IPS-NIHi11 (cell line): ENCODE measurements at places on chromosomes 3 and 15.
A peak's percentile ranks its signal among the peaks of the same experiment; 100 is the strongest.

DNA sequence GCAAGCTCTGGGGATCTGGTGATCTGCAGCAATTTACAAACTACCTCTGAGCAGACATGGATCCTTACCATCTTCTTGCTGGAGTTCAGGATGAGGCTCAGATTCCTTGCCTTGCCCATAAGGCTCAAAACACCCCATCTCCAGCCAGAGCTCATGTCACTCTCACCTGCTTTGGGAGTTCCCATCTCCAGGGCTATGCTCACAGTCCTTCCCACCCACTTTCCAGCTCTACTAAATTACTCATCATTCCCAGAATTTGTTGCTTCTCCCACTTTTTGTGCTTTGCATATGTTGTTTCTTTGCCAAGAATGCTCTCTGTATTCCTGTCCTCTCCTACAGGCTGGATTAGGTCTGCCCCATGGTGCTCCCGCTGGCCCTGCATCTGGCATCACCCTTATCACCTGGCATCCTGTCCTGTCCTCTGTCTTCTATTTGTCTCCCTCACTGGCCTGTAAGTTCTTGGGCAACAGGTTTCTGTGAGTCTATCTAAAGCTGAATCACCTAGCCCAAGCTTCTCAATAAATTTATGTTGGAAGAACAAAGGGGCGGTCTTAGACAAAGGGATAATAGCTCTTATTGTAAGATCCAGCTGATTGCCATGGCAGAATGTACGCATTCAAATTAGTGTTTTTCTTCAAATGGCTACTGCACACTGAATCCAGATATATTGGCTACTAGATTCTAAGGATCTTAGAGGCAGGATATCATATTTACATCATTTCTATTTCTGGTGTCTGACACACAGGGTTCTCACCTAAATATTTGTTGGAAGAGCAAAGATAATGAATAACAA lies 179.2 kb downstream of the CLSTN2 start:
- no peak for DNase-seq

DNA sequence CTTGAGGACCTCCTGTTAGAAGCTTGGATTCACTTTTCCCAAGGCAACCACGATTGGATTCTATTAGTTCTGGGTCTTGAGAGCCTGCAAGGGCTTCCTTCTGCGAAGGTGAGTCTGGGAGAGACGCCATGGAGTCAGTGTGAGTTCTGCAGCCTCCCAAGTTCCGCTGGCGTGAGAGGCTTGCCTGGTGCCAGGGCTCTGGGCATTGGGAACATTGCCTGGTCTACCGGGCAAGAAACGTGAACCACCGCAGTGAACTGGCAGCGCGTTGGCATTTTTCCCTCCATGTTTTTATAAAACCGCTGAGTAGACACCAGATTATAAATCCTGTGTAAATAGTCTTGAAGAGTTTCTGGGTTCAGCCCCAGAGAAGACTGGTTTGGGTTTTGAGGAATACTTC lies 160.9 kb downstream of the IGF1R start:
- no peak for DNase-seq

- DNase-seq = no peak
Measured at GRCh38 chr15:58545307-58546065, 113.7 kb downstream of the LIPC start.

- DNase-seq = peak; percentile 52
Measured at GRCh38 chr3:172034786-172035685, 4.3 kb upstream of the FNDC3B start.

GRCh38 chr3:52874160-52874701 lies 23.1 kb downstream of the STIMATE start:
- DNase-seq = no peak

DNA sequence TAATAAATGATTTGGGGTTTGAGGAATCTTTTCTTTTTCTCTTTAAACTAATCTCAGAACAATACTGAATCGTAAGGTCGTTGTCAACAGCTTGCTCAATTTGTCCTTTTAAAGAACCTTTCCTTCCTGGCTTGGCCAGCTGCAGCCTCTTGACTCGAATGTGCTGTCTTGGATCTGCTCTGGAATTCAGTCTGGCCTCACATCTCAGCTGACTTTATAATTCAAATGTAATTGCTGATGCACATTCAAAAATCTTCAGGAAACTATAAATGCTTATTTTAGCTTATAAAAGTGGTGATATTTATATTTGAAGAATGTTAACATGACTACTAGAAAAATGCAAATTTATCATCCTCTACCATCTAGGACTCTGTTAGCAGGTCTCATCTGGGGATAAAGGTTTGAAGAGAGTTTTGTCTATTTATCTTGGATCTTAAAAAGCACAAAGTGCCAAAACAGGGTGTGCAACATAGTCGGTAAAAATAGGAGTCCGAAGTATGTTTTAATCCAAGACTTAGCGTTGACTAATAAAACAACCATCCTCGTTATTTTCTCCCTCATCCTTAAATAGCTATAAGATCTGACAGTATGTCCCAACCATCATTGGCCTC lies 1035.2 kb downstream of the MCTP2 start:
- DNase-seq = no peak

GRCh38 chr3:56917361-56918110 lies 115.8 kb upstream of the ARHGEF3 start:
- no peak for DNase-seq

- no peak for DNase-seq
Measured at GRCh38 chr15:59548501-59549226, 62.9 kb upstream of the GCNT3 start.

DNA sequence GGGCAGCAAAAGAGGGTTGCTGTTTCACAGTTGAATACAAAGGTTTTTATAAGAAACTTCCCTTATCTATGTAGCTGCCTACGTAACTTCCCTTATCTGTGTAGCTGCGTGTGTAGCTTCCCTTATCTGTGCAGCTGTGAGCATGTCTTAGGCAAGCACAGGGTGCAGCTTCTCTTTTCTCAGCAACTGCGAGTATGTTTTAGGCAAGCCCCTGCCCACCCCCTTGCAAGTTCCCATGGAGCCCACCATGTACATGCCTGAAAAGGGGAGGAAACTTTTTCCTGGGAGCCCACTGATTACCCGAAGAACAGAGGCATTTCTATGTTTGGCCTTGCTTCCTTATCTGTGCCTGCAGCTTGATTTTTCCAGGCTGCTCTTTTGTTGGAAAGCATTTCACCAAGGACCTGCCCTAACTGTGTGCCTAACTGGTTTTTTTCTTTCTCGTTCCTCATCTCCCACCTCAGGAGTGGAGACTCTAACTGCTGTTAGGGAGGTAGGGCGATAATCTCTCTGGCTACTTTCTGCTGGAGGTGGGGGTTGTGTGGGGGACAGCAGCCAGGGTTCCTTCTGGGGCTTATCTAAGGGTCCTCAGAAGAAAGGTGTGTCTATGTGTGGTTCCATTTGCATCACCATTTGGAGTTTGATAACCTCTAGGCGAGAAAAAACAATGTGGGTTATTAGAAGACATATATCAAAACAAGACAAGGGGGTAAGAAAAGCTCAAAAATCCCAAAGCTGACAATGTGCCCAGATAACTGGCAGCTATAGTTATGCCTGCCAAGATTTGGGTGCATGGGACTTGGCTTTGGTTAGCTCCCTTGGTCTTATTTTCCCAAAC lies 26.0 kb downstream of the SORD start:
- DNase-seq = no peak

GRCh38 chr3:101512396-101512645 lies 691 bp downstream of the SENP7 start:
- DNase-seq = no peak

DNA sequence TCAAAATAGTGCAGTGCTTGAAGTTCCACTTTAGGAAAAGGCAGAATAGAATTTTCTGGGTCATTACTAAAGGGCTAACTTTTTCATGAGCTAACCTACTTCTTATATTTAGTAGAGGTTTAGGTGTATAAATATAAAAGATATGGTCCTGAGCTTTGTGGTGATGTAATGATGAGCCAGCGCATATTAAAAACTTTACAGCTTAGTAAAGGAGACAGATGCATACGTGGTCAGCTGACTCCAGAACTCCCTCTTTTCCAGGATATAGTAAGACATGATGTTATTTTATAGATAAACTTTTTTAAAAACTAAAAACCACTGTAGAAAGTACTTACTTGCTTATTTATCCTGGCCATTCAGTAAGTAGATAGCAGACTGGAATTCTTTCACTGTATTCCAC lies 895.0 kb downstream of the CADM2 start:
- no peak for DNase-seq

GRCh38 chr3:127458696-127459604 lies 131.6 kb downstream of the TPRA1 start:
- DNase-seq = peak; percentile 87

- no peak for DNase-seq
Measured at GRCh38 chr3:109553591-109554371, 216.4 kb upstream of the DPPA4 start.

DNA sequence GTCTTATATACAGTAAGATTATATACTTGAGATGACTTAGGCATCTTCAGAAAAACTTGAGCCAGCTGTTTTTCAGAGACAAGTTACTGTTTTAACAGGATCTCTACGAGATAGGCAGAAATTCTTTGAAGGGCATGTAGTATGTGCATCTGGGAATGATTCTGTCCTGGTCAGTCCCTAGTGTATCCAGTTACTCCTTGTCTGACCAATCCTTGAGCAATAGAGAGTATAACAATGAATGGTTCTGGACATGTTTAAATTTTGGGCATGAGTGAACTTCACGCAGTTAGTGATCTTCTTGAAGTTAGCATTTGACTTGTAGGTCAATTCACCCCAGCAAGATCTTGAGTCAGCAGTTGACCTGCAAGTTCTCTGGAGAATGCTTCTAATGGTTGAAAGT lies 24.7 kb upstream of the HHLA2 start:
- DNase-seq = no peak

DNA sequence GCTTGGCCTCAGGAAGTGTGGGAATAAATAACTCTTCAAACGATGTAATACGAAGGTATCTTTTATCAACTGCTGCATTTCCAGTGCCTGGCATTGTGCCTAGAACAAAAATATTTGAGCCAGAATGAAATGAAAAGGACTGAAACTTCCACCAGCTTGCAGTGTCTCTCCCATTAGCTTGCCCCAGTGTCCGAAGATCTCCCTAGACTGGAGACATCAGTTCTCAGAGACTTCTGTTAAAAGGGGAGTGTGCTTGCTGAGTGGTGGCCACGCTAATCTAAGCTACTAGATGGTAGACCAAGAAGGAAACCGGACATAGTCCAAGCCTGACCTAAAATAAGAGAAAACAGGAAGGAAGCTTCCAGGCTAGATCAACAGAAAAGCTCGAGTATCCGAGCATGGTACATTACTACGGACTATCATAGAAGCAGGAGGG lies 28.6 kb downstream of the KCNAB1 start:
- DNase-seq = no peak

DNA sequence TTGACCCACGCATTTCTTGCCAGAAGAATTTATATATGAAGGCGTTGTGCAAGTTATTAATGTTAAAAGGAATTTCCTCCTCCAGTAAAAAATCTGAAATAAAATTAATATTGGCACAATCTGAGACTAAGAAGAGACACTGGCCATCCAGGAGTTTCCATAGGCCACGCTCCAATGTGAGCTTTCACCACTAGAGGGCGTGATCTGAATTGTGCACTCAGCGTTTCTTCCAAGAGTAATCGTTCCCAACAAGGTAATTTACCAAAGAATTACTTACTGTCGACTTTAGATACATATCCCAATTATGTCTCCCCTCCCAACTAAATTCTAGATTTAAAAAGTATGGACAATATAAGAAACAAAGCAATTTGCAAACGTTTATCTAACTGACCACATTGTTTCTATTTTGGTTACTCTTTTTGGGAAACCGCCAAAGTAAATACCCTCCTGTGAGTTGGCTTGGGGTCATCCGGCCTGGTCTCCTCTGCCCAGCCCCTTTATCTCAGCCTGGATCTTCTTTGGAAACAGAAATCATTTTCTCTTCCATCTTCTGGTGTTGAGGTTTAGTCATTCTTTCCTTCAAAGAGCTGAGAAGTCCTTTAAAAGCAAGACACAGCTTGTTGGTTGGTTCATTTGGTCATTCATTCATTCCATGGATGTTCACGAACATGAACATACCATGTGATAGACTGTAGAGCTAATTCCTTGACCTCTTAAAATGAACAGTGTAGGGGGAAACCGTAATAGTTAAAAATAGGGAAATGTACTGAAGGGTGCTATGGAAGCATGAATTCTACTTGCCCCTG lies 26.2 kb downstream of the POLR2M start:
- peak; percentile 62 for DNase-seq

GRCh38 chr3:68892297-68892696 lies 40.0 kb downstream of the TAFA4 start:
- DNase-seq = no peak
